ENCODE measurements at places on chromosomes 7 and 10. TPM values are rescaled to one million over a fixed set of nuclear protein-coding genes. Genes with fewer than 3 reads are reported as not detected.

GNAT3 gene
- polyA plus RNA-seq, result not detected

SLC16A12 gene
- not detected for polyA plus RNA-seq

CHAT gene
- polyA plus RNA-seq, result not detected

TSPAN13 gene
- 315 TPM for polyA plus RNA-seq

GSAP gene
- 0.48 TPM for polyA plus RNA-seq

CNTNAP2 gene
- polyA plus RNA-seq, result 276 TPM

HECTD2 gene
- polyA plus RNA-seq, result 78.8 TPM

ZEB1 gene
- 15.6 TPM for polyA plus RNA-seq

CALML5 gene
- polyA plus RNA-seq, result not detected

SFRP5 gene
- polyA plus RNA-seq, result 1.2 TPM

SORBS1 gene
- polyA plus RNA-seq, result 52.6 TPM

HDAC9 gene
- polyA plus RNA-seq, result 15.9 TPM

SPDYE16 gene
- 0.81 TPM for polyA plus RNA-seq

ZCCHC24 gene
- not detected for polyA plus RNA-seq

GALNT17 gene
- 17.6 TPM for polyA plus RNA-seq

NSUN5 gene
- polyA plus RNA-seq, result 75.7 TPM

ASB10 gene
- polyA plus RNA-seq, result not detected

STK17A gene
- polyA plus RNA-seq, result 6.9 TPM

GHRHR gene
- polyA plus RNA-seq, result not detected

INTS15 gene
- polyA plus RNA-seq, result 36.2 TPM

ASB15 gene
- polyA plus RNA-seq, result not detected

UROS gene
- polyA plus RNA-seq, result 85.0 TPM

ELN gene
- polyA plus RNA-seq, result not detected
